ENCODE measurements at places on chromosomes 2 and 18.
A peak's percentile ranks its signal among the peaks of the same experiment; 100 is the strongest.

DNA sequence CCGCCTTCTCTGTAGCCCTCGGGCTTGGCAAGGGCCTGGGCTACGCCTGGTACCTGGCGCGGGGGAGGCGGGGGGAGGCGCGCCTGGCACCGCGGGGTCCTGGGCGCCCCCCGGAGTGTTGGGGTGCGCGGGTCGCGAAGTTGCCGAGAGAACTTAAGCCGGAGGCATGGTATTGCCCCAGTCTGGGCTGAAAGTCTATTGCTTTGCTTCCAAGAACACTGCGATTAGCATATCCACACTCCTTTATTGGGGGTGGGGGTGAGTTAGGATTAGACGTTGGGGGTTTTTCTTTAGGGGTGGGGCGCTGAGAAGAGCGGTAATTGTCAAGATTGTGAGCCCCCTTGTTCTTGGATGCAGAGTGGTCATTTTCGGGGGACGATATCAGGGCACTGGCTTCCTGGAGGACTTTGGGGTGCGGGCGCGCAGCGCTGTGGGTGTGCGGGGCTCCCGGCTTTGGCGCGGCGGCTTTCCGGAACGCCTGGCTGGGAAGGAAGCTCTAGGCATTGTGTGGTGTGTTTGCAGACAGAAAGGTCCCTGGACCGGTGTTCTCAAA is 798 bp downstream of the TANC1 start:
- no peak for DNase-seq

DNA sequence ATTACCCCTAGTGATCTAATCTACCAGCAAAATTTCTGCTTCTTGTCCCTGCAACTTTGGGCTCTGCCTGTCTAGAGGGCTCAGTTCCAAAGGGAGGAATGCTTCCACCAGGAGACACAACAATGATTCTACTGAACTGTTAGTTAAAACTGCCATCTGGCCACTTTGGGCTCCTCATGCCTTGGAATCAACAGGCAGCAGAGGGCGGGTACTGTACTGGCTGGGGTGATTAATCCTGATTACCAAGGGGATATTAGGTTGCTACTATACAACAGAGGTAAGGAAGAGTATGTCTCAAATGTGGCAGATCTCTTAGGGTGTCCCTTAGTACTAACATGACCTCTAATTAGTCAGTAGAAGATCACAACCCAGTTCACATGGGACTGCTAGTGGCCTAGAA is 21.4 kb downstream of the HADHA start:
- no peak for DNase-seq

DNA sequence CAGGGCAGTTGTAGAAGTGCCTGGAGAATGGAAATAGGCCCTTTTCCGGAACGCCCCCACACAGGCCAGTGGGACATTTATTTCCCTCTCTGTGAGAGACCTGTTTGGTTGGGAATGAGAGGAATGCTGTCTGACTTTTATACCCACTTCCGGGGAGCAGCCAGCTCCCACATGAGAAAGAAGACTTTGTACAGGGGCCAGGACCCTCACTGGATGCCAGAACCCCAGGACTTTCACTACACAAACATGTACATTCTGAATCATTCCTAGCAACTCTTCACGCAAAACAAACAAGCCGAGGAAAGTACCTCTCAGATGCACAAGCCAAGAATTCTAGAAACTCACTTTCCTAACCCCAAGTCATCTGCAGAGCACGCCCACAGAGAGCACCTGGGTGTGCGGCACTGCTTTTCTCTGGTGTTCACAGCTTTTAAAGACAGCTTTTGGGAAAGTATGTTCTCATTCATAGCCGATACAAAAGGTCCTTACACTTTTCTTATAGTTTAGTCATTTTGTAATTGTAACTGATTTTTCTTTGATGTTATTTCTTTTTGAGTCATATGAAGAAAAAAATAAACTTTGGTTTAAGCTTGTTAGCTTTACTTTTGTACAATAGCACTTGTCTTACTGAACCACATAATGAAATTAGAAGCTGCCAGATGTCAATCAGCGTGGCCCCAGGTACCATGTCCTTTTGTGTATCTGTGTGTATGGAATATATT is 856.1 kb upstream of the ID2 start:
- peak; percentile 30 for DNase-seq

- DNase-seq: no peak
Measured at GRCh38 chr2:30412047-30412683, 34.9 kb upstream of the LCLAT1 start.

DNA sequence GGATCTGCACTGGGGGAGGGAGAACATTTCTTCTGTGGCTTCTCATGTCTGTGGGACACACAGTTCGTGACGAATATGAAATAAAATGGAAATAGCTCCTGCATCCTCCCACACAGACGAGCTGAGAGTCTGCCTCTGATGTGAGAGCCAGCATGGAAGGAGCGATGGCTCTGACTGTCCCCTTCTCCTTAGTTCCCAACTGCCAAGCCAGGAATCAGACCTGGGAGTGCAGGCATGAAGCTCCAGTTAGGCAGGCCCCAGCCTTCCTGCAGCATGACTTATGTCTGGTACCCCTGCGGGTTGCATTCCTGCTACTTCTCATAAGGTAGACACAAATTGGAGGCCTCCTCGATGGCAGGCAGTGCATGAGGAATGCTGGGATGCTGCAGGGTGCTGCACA is 56.2 kb downstream of the PRKCE start:
- no peak for DNase-seq
